ENCODE measurements at places on chromosomes 5 and 9.
A peak's percentile ranks its signal among the peaks of the same experiment; 100 is the strongest.

DNA sequence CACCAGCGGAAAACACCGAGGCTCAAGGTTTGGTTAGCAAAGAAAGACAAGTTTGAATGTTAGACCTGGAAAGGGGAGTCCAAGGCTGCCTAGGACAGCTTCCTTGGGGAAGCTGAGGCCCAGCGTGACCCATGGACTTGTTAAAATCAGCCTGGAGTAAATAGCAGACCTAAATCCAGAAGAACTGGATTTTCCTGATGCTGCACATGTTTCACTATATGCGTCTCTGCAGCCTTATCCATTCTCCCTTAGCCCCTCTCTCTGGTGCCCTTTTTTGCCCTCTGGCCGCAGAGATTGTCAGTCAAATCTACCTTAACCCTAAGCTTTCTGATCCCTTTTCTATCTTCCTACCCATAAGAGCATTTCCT lies 119.9 kb downstream of the NTRK2 start:
- no peak for DNase-seq

GRCh38 chr5:73118391-73118973 lies 1.9 kb upstream of the TMEM171 start:
- no peak for DNase-seq

DNA sequence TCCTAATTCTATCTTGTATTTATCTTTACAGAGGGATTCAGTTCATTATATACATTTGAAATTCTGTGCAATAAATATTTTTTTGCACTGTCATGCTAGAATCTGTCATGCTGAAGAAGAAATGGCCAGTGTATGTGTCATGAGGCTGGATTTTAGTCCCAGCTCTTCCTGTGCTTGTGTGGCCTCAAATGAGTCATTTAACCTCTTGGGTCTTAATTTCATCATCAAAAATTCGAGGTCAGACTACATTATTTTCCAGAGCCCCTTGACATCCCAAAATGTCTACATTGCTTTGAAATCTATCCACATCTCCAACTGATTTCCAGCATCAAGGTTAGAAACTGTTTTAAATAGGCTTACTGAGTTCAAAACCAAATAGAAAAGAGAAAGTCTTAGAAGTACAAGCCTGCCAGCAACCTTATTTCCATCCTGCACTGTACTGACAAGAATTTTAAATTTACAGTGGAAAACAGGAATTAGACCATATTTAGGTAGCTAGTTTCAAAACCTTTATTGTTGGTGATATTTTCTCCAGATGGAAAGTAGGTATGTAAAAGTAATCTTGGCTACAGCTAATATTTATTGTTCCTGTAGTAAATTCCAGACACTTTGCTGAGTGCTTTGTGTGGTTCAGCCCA lies 96.7 kb upstream of the MAMDC2 start:
- no peak for DNase-seq

DNA sequence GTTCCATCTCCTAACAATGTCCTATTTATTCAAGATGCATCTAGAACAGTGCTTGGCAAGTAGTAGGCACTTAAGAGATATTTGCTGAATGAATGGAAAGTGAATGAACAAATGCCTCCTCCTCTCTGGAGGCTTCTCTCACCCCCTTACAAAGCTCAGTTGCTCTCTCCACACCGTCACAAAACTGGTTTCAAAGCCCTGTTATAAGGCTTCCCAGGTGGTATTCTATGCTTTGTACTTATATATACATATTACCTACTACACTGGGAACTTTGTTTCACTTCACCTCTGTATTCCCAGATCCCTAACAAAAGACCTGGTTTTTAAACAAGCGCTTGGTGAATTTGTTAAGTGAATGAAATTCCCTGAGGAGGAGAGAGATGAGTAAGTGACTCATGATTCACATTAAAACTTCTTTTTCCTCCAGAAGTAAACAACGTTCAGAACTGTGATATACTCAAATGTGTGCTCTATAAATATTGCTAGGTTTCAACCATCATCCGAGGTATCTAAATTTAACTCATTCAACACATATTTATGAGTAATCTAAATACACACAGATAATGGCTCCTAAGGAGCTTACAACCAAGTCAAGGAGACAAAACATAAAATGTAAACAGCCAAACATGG lies 36.0 kb downstream of the DENND1A start:
- no peak for DNase-seq

GRCh38 chr9:23733495-23734078 lies 92.5 kb downstream of the ELAVL2 start:
- DNase-seq = no peak

DNA sequence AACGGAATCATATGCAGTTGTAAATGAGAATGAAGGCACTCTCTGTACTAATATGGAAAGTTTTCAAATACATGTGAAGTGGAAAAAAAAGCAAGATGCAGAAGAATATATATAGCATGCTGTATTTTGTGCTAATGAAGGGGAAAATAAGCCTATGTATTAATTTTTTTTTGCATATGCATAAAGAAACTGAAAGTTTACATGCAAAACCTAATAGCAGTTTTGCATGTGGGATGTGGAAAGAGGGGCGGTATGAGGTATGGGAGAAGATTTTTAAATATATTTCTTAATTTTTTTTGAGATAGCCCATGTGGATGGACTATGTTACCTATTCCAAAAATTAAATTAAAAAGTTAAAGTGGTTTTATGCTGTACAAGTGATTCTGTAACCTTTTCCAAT lies 83.7 kb upstream of the IL12B start:
- DNase-seq = no peak

DNA sequence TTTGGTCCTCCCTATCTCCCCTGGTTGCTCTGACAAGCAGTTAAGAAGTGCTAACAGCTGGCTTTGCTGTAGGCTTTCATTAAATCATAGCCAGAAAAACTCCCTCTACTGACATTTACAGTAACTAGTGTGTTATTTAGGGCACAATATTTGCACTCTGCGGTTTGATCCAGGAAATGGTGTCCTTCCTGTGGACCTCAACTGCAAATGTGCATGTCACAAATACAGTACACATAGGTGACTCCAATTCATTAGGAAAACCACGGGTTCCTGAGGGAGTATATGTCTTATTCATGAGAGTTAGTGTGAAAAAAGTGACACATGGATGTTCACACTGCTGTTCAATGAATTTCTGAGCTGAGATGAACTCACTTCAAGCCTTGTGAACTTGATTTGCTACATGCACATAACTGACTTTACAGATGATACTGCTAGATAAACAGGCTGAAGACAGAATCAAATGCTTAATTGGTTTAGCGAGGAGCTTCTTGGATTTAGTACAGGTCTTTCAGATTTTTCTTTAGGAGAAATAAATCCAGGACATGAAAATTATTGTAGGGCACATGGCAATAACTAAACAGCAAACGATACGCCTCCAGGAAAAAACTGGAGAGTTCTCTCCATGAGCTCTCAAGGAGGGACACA lies 281.5 kb downstream of the EFNA5 start:
- DNase-seq = no peak

DNA sequence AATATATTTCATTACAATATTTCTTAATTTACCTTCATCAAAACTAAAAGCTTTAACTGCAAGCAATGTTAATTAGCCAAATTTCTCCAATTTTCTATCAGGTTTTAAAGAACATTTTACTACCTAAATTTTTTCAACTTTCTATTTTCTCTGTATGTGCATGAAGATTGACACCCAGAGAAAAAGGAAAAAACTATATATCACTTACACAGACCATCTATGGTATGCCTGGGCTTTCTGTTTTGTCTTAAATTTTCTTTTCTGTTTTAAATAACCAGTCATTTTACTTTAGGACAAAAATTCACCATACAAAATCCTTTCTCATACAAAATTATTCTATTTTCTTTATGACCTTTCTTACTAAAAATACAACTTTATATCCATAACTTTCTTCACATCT lies 13.8 kb upstream of the IL7R start:
- DNase-seq = no peak

- DNase-seq = no peak
Measured at GRCh38 chr5:95823738-95824609, 1.4 kb upstream of the GLRX start.

GRCh38 chr5:76634661-76635060 lies 11.5 kb upstream of the F2RL2 start:
- no peak for DNase-seq

GRCh38 chr5:163437309-163438182 lies at the start of gene CCNG1:
CCNG1 (plus strand) TSS chr5:163437595; CDS start chr5:163439257, 1,662 bp downstream.
- peak; percentile 71 for DNase-seq

- no peak for DNase-seq
Measured at GRCh38 chr9:112032009-112032408, 135.4 kb downstream of the UGCG start.

DNA sequence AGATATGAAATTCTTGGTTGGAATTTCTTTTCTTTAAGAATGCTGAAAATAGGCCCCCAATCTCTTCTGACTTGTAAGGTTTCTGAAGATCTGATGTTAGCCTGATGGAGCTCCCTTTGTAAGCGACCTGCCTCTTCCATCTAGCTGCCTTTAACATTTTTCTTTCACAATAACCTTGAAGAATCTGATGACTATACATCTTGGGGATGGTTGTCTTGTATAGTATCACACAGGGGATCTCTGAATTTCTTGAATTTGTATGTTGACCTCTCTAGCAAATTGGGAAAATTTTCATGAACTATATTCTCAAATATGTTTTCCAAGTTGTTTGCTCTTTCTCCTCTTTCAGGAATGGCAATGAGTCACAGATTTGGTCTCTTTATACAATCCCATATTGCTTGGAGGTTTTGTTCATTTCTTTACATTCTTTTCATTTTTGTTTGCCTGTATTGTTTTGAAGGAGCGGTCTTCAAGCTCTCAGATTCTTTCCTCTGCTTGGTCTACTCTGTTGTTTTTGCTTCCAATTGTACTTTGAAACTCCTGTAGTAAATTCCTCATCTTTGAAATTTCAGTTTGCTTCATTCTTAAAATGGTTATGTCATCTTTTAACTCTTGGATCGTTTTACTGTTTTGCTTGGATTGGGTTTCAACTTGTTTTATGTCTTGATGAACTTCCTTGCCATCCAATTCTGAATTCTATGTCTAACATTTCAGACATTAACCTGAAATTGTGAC lies 245.2 kb upstream of the TARS1 start:
- no peak for DNase-seq

- DNase-seq = no peak
Measured at GRCh38 chr5:77318060-77318459, 107.6 kb downstream of the PDE8B start.

DNA sequence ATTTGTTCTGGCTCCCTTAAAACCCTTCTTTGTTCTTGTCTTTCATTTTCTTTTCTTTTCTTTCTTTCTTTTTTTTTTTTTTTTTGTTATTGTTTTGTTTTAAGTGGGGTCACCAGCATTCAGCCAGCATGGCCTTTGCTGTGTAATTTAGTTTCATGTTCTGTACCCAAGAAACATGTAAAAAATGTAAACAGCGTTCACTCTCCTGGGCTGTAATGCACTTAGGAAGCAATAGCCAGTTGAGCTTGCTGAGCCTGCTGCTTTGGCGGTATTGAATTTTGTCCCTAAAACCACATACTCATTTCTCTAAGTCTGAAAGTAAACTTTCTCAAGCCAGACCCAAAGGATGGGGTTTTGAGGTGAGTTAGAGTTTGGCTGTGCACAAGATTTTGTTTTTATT lies 158.6 kb downstream of the PAPPA start:
- no peak for DNase-seq

DNA sequence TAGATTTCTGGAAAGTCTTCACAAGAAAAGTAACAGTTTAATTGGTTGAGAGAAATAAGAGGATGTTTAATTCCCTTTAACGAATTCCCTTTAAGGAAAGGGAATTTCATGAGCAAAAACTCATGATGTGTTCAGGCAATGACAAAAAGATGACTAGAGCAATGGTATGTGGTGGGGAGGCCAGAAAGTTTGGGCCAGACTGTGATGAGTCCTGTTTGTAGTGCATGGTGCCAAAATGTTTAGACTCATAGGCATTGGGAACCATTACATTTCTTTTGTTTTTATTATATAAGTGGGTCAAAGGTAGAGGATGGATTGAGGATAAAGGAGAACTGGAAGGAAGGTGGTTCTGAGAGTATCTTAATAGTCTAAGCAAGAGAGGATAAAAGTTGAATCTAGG lies 10.9 kb downstream of the CNTRL start:
- DNase-seq = no peak

- no peak for DNase-seq
Measured at GRCh38 chr9:16026886-16027285, 474.0 kb downstream of the CCDC171 start.

DNA sequence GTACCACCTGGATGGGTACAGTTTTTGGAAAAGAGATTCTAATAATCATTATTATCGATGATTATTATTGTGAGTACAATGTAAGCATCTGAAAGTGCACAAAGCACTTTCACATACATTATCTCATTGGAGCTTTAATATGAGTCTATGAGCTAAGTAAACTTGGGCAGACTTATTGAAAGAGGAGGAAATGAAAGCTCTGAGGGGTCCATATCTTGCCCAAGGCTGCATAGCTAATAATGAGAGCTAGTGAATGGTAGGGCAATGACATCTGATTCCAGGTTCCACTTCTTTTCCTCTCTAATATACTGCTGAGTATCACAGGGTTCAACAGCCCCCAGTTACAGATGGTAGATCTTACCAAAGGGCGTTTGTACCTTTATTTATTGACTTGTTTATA lies 26.1 kb downstream of the TIMD4 start:
- no peak for DNase-seq

GRCh38 chr5:145591578-145591977 lies 243.6 kb downstream of the PRELID2 start:
- DNase-seq = no peak

GRCh38 chr5:62369039-62369438 lies 34.7 kb downstream of the DIMT1 start:
- DNase-seq = no peak

- no peak for DNase-seq
Measured at GRCh38 chr5:160315968-160316367, 3.6 kb upstream of the CCNJL start.

DNA sequence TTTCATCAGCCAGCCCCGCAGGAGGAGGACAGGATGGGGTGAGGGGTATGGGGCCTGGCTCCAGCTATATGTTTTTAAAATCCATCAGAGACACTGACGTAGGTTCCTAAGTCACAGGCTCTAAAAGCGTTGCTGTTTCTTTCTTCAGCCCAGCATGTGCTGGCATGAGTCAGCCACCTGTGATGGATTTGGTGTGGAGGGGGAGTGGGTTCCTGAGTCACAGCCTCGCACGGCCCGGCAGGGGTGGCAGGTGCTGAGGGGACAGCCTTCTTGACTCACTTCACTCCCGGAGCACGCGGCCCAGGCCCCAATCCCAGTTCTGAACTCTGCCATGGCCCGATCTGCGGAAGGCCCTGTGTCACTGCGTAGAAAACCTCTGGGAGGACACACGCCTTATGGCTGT lies 38.8 kb upstream of the RPL26L1 start:
- no peak for DNase-seq

DNA sequence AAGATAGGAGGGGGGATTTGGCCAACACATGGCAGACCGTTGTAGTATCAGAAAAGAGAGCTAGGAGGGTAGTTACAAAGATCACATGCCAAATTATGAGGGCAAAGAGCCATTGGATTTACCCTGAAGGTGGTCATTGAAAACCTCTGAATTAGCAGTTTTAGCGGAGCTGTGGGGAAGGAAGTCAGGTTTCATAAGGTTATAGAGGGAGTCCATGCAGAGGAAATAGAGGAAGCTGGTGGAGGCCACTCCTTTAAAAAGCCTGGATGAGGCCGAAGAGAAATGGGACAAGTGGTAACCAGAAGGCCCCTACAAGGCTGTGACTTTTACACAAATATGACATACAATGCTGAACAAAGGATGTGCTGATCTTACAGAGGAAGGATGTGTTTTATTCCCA lies 13.2 kb downstream of the DOCK8 start:
- no peak for DNase-seq

- DNase-seq = no peak
Measured at GRCh38 chr5:146052780-146053179, 52.6 kb downstream of the PLAC8L1 start.
